SIG-M5 (cell line): ENCODE measurements at places on chromosomes 5 and 9.

- DNase-seq, result no peak
These were observed 18.3 kb upstream of the HSDL2 start for GRCh38 chr9:112361601-112362000.

GRCh38 chr9:78369639-78370219, 72.8 kb downstream of the PSAT1 start:
- no peak for DNase-seq

- no peak for DNase-seq
These were observed 244.7 kb downstream of the SEMA5A start for GRCh38 chr5:9301200-9301599.

DNA sequence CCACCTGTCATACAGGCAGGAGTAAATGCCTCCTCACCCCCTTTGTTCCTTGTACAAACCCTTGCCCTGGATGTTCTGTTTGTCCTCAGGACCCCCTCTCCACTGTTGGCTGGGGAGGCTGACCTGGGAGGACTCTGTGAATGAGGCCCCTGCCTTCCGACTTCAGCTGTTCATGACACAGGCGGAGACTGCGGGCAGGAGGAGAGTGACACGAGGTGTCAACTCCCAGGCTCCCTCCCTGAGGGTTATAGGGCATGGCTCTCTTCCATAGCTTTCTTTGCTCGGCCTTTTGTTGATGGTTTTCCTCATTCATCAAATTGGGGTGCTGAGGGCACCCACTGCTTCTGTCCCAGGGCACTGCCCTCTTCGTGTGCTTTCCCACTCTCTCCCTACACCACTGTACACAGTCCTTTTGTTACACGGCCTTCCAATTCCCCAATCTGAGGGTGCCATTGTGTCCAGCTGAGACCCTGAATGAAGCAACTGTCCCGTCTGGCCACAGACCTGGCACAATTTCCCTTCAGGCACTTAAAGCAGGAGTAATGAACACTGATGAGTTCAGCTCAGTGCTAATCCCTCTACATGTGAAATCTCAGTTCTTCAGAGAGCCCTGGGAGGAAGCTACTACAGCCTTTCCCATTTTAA, 33.8 kb downstream of the KCNIP1 start:
- DNase-seq, result no peak

- DNase-seq, result no peak
These were observed 111.2 kb downstream of the STRBP start for GRCh38 chr9:123157221-123157620.

DNA sequence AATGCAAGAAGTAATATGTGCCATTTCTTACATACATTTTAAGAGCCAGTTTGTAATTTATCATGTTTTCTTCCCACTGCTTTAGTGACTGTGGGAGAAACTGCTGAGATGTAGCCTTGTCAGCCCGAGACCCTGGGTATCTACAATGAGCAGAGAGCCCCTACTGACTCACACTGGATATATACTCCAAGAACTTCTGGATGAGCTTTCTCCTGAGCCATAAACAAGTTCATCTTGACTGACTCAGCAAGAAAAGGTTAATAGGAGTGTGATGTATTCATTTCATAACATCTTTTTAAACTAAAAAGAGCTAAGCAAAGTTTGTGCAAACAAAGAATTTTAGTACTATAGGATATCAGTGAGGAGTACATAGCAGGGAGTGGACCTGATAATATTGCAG, 182.5 kb downstream of the EDIL3 start:
- no peak for DNase-seq

GRCh38 chr5:60673334-60673733, 26.6 kb downstream of the DEPDC1B start:
- no peak for DNase-seq

DNA sequence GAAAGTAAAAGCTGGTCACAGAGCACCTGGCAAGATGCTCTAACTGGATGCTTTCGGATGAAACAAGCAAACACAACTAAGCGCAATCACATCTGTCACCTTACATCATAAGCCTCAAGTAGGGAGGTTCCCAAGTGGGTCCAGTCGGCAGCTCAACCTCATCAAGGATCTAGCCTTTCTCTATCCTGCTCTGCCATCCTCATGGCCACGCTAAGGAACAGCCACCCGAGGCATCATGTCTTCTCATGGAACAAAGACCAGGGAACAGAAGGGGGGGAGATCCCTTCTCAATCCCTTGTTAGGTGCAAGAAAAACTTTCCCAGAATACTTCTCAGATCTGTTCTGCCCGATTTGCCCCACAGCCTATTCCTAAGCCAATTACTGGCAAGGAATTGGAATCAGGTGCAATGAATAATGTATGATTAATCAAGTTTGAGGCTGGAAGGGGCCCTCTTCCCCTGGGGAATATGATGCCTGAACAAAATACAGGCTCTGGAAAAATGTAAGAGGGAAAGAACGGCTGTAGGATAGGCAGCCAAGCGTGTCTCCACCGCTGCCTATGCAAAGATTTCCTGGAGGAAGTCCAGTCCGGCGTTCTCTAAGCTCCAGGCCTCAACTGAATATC, 1.3 kb upstream of the HABP4 start:
- DNase-seq, result no peak

DNA sequence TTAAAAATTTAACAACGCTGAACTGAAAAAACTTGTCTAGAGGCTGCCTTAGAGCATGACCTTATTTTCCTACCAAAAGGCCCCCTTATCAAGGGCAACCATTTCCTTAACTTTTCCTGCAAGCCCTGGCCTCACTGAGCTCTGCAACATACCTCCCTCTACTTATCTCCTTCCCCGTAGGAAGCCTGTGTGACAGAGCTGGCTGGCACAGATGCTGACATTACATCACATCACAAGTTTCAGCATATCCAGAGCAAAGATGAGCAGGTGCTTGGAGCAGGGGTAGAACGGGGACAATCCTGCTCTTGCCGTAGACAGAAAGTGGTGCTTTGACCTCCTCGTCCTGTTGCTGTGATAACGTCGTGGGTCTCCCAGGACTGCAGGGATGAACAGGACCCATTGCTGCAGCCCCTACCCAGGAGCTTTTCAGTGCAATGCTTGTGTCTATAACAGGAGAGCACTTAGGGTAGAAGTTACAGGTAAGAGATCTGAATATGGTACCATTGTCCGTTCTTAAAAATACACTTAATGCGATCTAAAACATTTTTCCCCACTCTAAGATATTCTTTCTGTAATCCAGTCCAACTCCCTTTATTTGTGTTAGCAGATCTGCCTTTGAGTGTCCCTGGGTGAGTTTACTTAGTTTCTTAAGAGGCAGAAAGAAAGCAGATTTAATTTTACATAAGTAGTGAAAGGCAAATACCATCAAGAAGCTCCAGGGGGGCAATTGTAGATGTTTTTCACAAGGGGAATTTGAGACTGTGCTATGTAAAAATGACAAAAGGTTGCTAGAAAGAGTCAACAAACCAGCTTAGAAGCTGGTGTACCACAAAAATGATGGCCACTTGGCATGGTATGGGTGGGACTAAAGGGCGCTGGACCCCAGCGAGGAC, 101.9 kb upstream of the EFNA5 start:
- DNase-seq, result no peak
